Activated T-helper 9 cell treated with anti-CD3 and anti-CD28 coated beads, Interleukin-2, amount 50 U/mL, for 16 hours (primary cell): ENCODE measurements at places on chromosomes 11 and 22.

DNA sequence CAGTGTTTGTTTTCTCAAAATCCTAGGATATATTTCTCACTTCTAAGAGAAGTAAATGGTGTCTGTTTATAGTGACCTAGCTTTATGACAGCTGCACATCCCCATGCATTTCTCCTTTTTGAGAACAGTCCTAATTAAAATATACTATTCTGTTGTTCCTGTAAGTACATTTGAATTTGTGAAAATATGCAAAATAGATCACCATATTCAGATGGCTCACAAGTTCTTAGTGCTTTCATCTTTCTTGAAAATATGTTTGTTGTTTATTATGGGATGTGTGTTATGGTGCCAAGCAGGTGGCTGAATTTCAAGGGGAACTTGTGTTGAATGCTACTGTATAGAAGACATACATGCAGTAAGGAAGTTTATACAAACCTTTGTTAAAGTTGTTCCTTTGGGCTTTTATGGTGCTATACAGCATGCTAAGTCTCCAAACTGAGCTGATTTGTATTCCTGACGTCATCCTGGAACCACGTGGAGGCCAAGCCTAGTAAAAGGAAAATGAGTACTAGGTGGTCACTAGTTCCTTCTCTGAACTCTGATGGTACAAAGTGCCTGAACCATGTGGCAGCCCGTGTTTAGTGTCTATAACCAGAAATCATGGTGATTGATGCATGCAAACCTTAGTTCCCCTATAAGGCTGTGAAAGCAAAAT is 7.8 kb upstream of the VSTM5 start:
- no peak for DNase-seq

GRCh38 chr11:7638710-7639642 is 34.3 kb downstream of the CYB5R2 start:
- DNase-seq: no peak

DNA sequence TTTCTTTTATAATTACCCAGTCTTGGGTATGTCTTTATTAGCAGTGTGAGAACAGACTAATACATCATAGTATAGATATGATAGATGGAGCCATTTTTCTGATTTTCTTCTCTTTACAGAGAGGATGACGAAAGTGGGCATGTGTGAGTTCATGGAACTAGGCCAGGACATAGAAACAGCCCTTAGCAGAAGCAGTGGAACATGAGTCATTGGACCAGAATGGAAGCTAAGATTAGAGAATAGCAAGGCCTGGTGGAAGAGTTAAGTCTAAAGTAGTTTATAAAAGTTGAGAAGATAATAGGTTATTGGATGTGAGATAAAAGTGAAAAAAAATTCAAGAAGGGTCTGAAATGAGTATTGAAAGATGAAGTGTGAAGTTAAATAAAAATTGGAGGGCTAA is 97.0 kb upstream of the MPPED2 start:
- no peak for DNase-seq

DNA sequence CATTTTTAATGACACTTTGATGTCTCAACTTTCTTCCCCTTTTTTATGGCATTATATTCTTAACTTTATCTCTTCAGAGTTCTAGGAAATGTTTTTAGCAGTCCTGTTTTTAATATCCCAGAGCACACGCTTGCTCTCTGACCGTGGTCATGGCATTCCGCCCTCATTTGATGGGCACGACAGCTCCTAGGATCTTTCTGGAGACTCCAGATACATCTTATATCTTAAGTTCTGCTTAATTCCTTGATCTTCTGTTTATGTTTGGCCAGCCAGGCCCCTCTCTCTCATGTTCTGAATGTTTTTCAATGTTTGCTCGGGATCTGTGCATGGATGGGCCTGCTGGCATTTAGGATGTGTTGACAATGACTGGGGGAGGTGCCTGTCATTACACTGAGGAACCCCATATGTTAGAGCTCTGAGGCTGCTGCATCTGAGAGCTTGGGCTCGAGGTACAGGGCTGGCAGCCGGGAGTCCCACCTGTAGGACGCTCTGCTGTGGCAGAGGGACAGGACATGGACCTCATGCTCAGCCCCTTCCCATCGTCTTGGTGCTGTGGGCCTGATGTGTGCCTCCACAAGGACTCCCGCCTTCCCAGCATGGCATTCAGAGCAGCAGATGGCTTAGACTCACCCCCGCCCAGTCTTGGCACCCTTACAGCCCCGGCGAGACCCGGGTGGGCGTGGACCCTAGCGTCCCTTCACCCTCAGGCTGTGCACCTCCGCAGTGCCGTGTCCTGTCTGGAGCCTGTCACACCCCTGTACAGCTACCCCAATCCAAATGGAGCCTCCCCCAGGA is 75.0 kb downstream of the CDKN1C start:
- no peak for DNase-seq

DNA sequence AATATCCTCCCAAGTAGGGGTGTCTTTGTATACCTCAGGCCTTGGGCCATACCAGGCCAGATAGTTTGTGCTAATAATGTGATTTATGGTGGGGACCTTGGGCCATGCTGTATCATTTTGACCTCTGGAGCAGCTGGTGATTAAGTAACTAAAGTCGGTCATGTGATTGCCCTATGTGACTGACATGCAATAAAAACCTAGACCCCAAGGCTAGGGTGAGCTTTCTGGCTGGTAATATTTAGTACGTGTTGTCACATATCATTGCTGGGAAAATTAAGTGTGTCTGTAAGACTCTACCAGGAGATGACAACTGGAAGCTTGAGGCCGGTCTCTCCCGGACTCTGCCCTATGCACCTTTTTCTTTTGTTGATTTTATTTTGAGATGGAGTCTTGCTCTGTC is 12.6 kb upstream of the TFIP11 start:
- DNase-seq: no peak

DNA sequence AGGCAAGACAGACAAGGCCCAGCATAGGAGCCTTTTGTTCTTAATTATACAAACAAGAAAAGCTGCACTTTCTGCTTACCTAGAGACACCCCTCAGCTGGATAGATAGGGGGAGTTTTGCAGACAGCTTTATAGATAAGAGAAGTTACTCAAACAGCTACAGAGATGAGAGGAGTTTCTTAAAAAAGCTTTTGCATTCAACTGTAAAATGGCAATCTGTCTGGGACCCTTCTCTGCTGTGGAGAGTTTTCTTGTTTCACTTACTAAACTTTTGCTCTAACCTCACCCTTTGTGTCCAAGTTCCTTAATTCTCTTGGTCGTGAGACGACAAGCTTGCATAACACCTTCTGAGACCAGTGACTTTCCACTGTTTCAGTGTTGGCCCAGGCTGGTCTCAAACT is 103.8 kb upstream of the CHORDC1 start:
- DNase-seq: no peak

- DNase-seq: no peak
Measured at GRCh38 chr11:64712430-64713015, 10.5 kb downstream of the NRXN2 start.

- no peak for DNase-seq
Measured at GRCh38 chr22:42770448-42770726, 49.7 kb upstream of the A4GALT start.

GRCh38 chr11:61766353-61766841 is 14.0 kb downstream of the MYRF start:
- no peak for DNase-seq

DNA sequence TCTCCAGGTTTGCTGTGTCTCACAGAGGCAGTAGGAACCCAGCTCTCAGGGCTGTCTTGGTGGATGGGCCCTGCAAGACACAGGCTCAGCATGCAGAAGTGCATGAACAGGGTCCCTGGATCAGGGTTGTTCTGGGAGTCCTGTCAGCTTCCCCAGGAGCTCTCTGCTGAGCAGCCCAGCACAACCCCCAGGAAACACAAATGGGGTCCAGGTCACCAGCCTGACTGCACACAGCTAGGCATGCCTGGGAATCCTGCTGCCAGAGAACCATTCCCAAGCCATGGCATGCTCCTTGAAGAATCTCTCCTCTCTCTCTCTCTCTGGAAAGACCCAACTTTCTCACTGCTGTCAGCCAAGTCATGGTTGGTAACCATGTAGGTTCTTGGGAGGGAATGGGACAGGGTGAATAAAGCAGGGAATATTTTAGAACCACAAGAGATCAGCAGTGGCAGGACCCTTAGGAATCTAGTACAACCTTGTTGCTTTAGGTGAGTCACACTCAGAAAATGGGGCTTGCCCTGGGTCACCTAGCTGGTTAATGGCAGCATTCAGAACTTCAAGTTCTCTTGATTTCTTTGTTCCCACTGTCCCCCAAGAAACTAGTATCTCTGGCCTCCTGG is 21.4 kb downstream of the TUB start:
- DNase-seq: no peak

- peak; percentile 51 for DNase-seq
Measured at GRCh38 chr11:86182976-86183584, 61.5 kb upstream of the EED start.

DNA sequence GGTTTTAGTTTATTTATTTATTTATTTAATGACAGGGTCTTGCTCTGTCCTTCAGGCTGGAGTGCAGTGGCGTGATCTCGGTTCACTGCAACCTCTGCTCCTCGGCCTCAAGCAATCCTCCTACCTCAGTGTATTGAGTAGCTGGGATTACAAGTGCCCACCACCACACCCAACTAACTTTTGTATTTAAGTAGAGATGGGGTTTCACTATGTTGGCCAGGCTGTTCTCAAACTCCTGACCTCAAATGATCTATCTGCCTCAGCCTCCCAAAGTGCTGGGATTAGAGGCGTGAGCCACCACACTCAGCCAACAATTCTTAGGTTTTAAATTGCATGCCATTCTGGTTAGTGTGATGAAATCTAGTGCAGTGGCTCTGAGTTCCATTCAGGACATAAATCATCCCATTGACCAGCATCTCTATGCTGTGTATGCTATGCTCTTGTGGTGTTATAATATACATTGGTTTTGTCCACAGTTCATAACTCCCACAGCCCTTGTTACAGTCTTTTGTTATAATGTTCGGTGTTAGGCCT is 28.5 kb downstream of the ZNF280B start:
- no peak for DNase-seq

DNA sequence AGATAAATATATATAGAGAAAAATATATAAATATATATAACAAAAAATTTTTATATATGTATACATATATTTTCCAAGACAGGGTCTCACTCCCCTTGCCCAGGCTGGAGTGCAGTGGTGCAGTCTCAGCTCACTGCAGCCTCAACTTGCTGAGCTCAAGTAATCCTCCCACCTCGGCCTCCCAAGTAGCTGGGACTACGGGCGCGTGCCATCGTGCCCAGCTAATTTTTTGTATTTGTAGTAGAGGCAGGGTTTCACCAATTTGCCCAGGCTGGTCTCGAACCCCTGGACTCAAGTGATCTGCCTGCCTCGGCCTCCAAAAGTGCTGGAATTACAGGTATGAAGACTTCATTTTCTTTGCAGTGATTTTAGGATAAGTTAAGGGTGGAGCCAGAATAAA is 38.9 kb upstream of the SEPTIN5 start:
- DNase-seq: no peak

GRCh38 chr11:92253945-92254344 is 29.3 kb downstream of the FAT3 start:
- DNase-seq: no peak

GRCh38 chr11:68977781-68978625 is 2.8 kb downstream of the MRGPRD start:
- DNase-seq: no peak

DNA sequence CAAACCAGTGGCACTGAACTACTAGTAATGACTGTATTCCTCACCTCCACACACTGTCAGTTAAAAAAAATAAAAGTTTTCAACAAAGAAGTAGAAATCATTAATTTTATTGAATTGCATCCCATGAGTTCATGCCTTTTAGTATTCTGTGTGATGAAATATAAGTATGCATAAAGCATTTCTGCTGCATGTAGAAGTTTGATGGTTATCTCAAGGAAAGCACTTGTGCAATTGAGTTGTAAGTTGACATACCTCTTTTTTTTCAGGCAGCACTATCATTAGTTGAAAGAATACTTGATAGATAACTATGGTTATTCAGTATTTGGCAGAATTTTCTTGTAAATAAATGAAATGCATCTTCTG is 104.4 kb downstream of the STIM1 start:
- DNase-seq: no peak

- DNase-seq: no peak
Measured at GRCh38 chr11:35947437-35947836, 3.6 kb downstream of the LDLRAD3 start.

DNA sequence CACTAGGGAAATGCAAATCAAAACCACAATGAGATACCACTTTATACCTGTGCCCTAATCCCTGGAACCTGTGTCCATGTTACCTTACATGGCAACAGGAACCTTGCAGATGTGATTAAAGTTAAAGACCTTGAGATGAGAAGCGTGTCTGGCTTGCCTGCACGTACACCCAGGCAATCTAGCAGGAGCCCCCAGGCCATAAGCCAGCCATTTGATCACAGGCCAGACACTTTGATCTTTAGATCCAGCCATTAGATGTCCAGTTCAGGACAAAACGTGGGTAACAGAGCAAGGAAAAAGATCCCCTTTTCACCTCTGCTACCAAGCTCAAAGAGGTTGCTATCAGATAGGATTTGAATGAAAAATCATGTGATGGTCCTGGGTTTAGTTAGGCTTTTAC is 378.8 kb downstream of the BUD13 start:
- no peak for DNase-seq

- DNase-seq: peak; percentile 56
Measured at GRCh38 chr11:33857933-33858371, 33.9 kb downstream of the LMO2 start.
